Activated T-cell treated with anti-CD3 and anti-CD28 coated beads, Interleukin-2, amount 50 U/mL, for 48 hours (primary cell): ENCODE measurements at places on chromosomes 12 and 14.

- DNase-seq = no peak
Observed at GRCh38 chr14:79275292-79275655, 936.0 kb downstream of the DIO2 start.

GRCh38 chr12:108514468-108514972 lies 557 bp upstream of the FICD start:
- no peak for DNase-seq

DNA sequence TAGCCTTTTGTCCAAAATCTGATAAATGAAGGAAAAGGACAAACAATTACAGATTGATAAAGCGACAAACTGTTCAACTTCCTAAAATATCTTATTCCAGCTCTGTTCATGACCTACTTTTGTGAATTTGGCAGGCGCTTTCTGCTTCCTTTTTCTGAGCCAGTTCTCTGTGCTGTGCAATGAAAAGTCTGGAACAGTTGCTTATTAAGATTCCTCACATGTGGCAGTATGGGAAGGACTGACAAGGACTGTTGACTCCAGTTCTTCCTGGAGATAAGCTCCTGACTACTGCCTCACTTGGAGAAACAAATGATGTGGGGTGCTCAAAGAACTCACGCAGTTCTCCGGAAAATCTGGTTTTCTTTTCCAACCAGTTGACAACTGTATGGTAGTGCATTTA lies 58.3 kb upstream of the ANP32D start:
- DNase-seq = no peak

- no peak for DNase-seq
Observed at GRCh38 chr12:1459339-1459738, 135.0 kb downstream of the FBXL14 start.

DNA sequence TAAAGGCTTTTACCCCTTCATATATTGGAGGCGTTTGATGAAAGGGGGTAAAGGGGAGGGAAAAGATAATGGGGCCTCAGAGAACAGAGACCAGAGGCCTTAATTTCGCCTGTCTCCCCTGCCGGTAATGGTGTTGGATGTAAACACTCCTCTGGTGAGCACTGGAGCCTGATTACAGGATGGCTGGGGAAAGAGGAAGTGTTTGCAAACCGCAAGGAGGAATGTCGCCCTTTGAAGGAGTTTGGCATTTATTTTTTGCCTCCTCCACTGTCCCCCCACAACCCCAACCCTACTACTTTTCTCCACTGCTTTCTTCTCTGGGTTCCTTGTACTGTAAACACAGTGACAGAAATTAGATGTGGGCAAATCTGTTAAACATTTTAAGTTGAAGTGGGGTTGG lies 211.9 kb upstream of the TBX3 start:
- no peak for DNase-seq

DNA sequence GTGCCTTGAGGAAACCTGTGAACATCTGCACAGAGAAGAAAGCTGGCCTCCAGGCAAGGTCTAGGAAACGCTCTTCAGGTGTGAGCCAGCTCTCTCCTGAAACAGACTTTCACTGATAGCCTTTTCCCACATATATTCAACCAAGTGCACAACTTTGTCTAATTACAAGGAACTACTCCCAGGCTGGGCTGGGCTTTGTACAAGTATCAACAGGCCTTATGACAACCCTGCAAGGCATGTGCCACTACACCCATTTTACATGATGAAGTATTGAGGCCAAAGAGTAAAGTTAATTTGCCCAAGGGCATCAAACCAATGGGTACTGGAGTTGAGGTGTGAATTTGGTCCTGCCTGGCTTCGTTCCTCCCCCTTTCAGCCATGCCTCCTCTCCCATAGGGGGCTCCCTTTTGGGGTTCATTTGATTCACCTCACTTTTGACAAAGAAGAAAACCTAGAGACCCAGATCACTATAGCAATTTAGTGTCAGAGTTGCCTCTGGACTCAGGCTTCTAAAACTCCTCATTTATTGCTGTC lies 2.1 kb downstream of the CSRP2 start:
- no peak for DNase-seq

DNA sequence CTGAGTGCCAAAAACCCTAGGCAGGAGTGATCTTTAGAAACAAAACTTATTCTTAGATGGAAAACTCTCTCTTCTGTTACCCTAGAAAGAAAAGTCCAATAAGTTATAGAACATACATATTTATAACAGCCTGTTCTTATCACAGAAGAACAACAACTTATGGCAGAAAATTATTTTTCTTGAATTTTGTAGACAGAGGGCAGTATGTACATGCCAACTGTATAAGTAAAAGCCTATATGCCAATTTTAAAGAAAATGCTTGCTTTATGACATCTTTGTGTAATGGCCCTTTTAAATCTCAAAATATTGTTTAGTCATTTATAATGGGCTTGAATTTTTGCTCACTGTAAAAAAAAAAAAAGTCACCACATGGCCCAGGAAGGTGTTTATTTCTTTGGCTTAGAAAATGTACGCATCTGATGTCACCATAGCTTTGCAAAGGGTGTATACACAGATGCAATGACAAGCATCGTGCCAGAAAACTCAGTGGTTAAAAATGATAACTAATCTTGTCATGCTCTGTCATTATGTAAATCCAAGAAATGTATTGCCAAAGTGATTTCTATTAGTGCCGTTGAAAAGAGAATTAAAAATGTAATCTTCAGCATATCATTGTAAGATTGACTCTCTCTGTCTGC lies 38.3 kb upstream of the GRIP1 start:
- DNase-seq = no peak

- peak; percentile 38 for DNase-seq
Observed at GRCh38 chr12:19572920-19573558, 133.7 kb downstream of the AEBP2 start.

DNA sequence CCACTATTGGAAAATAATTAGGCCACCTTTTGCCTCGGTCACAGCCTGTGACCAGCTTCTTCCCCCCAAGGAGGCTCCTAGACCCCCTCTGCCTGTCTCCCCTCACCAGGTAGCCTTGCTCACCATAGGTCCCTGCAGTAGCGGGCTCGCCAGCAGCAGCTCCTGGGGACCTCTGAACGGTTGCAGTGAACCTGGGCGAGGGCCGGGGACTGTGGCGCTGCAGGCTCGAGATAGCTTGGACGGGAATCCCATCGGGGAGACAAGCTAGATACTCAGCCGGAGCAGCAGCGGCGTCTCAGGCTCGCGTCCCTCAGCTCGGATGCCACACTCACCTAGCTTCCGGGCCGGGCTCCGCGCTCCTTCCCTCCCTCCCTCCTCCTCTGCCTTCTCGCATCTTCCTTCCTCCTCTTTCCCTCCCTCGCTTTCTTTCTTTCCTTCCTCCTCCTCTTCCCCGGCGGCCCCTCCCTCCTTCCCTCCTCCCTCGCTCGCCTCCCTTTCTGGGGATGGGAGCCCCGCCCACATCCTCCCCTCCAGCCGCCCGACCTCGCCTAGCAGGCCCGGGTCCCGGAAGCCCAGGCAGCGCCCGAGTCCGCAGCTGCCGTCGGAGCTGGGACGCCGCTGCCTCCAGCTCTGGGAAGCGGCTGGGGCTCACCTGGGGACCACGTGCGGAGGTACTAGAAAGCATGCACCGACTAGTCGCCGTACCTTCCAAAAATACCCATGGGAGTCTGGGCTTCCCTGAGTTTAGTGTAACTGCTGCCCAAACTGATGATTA lies at the start of gene BMP4:
BMP4 (minus strand) TSS at position 399 of the 775 bp plus-strand sequence. CDS start 4,603 bp downstream, outside the sequence.
- peak; percentile 38 for DNase-seq

DNA sequence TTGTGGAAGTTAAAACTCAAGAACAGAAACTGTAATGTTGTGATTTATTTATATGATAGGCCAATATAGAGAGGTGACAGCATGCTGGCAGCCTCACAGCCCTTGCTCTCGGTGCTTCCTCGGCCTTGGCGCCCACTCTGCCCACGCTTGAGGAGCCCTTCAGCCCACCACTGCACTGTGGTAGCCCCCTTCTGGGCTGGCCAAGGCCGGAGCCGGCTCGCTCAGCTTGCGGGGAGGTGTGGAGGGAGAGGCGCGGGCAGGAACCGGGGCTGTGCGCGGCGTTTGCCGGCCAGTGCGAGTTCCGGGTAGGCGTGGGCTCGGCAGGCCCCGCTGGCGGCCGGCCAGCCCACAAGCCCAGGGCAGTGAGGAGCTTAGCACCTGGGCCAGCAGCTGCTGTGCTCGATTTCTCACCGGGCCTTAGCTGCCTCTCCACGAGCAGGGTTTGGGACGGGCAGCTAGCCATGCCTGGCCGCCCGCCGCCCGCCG lies 65.8 kb upstream of the SLC8A3 start:
- peak; percentile 29 for DNase-seq

GRCh38 chr12:54032627-54033100 lies at the start of gene HOXC5:
Gene HOXC5 (plus strand): TSS chr12:54033050. CDS start chr12:54033123, 73 bp downstream.
- DNase-seq = peak; percentile 69

GRCh38 chr14:61838661-61839245 lies 76.5 kb downstream of the SNAPC1 start:
- DNase-seq = no peak
